Foreskin fibroblast (primary cell): ENCODE measurements at places on chromosomes 2 and 18.

GRCh38 chr2:47554311-47554905 is 151.5 kb downstream of the MSH2 start:
- DNase-seq, result no peak

GRCh38 chr18:79123948-79124347 is 54.8 kb downstream of the ATP9B start:
- peak; percentile 23 for DNase-seq

DNA sequence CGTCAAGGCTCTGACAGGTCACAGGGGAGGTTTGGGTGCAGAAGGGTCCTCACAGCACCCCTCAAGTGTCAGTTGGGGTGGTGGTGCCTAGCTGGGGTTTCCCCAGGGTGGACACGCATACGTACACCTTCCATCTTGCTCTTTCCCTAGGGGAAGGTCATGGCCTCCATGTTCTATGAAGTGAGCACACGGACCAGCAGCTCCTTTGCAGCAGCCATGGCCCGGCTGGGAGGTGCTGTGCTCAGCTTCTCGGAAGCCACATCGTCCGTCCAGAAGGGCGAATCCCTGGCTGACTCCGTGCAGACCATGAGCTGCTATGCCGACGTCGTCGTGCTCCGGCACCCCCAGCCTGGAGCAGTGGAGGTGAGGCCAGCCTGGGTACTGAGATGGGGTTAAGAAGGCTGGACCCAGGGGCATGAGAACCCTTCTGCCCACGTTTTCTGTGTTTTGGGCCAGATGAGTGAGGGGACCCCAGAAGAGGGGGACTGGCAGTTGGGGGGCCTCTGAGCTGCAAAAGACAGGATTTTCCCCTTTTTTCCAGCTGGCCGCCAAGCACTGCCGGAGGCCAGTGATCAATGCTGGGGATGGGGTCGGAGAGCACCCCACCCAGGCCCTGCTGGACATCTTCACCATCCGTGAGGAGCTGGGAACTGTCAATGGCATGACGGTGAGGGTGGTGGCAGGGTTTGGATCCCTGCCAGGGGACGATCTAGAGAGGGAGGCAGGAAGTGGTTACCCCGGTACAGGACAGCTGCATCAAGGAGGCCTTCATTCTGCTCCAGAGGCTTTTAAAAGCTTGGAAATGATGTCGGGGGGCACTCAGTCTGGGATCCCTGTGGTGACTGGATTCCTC is 20.9 kb downstream of the SLC30A3 start:
- no peak for DNase-seq

GRCh38 chr2:33497221-33497650 is 20.8 kb downstream of the RASGRP3 start:
- no peak for DNase-seq

DNA sequence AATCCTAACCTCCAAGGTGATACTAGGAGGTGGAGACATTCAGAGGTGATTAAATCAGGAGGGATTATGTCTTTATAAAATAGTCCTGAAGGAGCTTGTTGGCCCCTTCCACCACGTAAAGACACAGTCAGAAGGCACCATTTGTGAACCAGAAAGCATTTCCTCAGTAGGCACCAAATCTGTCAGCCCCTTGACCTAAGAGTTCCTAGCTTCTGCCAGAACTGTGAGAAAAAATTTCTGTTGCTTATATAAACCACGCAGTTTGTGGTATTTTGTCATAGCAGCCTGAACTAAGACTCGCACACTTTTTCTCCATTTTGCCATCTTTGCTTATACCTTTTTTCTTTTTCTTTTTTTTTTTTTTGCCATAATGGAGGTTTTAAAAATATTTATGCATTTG is 18.6 kb upstream of the NARS1 start:
- DNase-seq, result no peak
